ENCODE measurements at places on chromosomes 7 and 10.
A peak's percentile ranks its signal among the peaks of the same experiment; 100 is the strongest.

DNA sequence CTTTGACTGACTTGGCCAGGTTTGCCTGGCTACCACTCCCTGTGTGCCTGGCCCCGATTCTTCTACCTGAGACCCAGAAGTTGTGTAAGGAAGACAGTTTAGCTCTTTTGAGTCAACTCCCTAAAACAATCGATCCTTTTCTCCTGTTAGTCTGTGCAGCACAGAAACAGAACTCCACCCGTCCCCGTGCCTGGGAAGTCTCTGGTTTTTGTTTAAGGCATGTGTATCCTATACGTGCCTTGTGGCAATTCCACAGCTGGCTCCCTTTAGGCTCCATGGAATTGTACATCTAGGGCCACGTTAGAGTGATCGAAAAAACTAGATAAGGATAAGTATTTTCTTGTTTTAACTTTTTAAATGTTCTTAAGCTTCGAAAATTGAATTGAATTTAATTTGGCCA lies 131.6 kb downstream of the BICC1 start:
- DNase-seq: no peak

DNA sequence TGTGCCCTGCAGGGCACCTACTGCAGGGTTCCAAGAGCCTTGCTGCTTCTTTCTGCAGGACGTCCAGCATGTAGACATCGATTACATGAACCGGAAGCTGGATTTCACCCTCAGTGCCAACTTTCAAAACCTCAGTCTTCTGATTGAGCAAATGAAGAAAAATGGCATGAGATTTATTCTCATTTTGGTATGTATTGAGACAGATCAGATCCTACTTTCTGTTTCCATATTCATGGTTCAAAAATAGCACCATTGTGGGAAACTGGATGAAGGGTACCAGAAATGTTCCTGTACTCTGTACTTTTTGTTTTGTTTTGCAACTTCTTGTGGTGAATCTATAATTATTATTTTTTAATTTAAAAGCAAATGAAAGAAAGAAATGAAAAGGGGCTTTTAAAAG lies 64.1 kb downstream of the MGAM2 start:
- DNase-seq: no peak

DNA sequence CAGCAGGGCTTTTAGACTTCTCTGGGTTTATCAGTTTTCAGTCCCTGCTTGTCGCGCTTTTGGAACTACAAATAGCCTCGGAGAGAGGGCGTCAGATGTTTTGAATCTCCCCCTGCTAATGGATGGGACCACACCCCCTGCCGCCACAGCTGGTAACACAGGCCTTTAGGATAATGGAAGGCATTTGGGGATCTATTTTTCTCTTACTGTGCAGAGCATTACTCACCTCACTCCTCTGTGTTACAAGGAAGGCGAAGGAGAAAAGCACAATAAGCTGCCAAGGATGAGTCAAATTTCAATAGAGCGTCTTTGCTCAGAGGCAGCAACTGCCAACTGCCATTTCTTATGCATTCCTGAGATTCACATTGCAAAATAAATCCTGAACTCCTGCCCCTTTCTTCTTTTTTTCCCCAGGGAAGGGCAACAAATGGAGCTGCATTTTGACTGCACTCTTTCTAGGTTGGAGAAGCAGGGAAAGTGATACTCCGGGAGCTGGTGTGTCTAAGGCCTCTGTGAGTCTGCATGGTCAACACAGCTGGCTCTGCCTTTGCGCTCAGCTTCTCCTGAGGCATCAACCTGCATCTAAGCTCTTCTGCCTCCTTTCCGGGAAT lies 31.5 kb upstream of the SMNDC1 start:
- no peak for DNase-seq

DNA sequence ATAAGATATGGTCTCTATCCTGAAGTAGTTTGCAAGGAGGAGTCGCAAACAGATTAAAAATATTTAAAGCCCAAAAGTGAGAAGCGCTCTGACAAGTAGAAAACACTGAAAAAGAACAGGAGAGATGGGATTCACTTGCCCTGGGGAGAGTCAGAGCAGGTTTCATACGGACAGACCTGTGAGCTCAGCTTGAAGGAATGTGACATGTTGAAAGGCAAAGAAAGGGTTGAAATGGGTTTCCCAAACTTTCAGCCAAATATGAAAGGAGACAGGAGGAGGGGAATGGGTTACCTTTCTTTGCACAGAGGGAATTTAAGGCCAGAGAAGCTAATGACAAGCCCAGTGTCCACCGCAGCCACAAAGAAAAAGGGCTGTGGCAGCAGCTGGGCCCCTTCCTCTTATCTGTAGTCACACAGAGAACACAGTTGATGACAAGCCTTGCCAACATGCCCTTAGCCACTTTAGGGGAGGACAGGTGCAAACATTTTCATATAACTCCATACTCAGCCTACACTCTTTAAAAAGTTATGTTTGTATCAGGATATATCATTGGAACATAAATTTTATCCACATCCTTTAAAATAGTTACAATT lies 14.9 kb downstream of the HOXA1 start:
- no peak for DNase-seq

- no peak for DNase-seq
Observed at GRCh38 chr7:140989068-140989467, 25.7 kb downstream of the MRPS33 start.

GRCh38 chr7:30308389-30308788 lies 24.0 kb downstream of the ZNRF2 start:
- no peak for DNase-seq

DNA sequence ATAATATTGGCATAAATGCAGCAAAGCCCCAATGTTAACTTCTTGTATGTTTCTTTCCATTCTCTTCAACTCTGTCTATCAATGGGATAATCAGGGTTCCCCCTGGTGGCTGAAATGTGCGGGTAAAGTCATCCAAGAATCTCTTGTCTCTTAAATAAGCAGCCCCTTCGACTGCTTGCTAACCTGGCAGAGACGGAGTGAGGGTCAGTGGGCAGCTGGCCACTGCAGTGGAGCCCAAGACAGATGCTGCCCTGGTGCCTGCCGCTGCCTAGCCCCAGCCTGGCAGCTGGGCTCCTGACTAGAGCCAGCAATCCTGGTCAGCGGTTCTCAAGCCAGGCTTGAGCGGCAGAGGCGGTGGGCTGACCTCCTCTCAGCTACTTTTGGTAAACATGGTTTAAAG lies 248.9 kb downstream of the COBL start:
- peak; percentile 33 for DNase-seq
